ENCODE measurements at places on chromosomes 11 and 22. TPM values are rescaled to one million over a fixed set of nuclear protein-coding genes. Genes with fewer than 3 reads are reported as not detected.

Gene TSGA10IP
- total RNA-seq = not detected

Gene OR52E6
- not detected for total RNA-seq

Gene KCNJ1
- total RNA-seq = not detected

Gene TTC12
- total RNA-seq = 11.3 TPM

Gene HBB
- 0.24 TPM for total RNA-seq

Measured in A549 treated with AZD2906 at 1 μM for 4 hours (cell line).